H7 (cell line): ENCODE measurements at places on chromosomes 7 and 10.

DNA sequence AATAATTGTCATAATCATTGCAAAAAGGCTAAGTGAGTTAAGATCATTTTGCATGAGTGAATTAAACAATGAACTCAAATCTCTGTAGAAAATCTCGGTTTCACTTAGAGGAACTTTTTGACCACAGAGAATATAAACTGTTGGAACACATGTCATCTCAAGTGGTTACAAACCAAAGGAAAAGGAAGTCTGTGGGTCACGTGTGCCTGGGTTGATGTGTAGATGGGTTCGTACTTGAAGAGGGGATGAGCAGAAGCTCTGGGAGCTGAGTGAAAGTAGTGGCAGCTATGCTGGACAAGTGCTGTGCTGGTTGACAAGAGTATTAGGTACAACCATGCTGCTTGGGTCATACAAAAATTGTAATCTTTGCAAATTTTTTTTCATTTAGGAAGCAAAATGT lies 35.0 kb downstream of the GLRX3 start:
- no peak for DNase-seq

- DNase-seq: no peak
Observed at GRCh38 chr10:60718886-60719285, 59.4 kb upstream of the CDK1 start.

GRCh38 chr7:151174246-151175046 lies 7.0 kb upstream of the GBX1 start:
- peak; percentile 85 for DNase-seq

GRCh38 chr7:33157311-33157710 lies 27.9 kb downstream of the BBS9 start:
- no peak for DNase-seq

DNA sequence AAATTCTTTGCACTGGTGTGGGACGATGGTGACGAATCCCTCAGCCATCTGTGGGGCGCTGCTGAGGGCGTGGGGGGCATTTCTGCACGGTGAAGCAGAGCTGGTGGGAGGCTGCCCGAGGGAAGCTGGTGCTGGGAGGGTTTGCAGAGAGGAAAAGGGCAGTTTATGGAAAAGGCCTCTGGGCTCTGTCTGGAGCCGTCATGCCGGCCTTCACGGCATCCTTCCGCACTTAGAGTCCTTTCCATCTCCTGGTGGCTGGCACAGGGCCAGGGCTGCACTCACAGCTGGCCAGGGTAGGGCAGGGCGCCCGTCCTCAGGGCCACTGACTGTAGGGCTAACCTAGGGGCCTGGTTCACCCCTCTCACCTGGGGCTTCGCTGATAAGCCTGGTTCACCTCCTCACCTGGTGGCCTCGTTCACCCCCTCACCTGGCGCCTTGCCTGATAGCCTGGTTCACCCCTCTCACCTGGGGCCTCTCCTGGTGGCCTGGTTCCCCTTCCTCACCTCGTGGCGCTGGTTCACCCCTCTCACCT lies 598 bp upstream of the AMZ1 start:
- no peak for DNase-seq

DNA sequence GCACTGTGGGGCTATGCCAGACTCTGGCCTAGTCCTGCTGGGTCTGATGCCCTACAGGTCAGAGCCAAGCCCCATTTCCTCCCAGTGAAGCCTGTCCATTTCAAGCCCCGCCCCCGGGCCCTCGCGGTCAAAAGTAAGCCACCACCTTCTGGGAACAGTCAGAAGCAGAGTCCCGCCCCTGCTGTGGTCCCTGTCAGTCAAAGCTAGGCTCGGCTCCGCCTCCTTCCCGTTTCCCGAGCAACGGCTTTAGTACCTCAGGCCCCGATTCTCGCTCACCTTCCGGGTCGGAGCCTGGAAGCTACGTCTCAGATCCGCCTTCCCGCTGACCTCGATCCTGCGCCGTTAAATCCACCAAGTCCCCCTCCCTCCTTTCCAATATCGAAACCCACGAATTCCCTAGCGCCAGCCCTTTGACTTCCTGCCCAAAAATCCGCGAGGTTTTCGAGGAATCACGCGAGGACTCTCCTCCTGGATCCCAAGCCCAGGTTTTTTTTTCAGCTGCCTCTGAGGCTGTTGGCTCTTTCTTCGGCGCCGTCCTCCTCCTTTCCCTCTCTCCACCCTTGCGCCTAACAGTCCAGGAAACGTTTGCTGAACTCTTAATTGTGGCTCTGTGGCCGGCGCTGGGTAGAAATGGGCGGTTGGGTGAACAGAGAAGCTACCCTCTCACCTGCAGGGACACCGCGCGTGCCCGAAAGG lies 11.8 kb downstream of the SFXN3 start:
- DNase-seq: peak; percentile 91

DNA sequence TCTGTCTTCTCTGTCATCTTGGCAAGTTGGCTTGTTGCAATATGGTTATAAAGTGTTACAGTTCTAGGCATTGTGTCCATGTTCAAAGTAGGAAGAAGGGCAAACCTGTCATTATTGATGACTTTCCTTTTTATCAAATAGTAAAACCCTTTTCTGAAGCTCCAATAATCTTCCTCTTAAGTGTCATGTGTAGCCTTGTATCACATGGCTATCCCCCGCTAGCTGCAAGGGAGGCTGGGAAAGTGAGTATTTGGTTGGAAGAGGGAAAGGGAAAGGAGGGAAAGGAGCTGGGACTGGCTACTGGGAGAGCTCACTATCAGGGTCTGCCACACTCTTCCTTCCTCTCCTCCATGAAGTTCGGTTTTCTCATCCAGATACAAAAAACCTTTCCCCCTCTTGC lies 45.2 kb upstream of the FAM180A start:
- no peak for DNase-seq

- DNase-seq: no peak
Observed at GRCh38 chr10:78042752-78043104, 9.1 kb downstream of the RPS24 start.

DNA sequence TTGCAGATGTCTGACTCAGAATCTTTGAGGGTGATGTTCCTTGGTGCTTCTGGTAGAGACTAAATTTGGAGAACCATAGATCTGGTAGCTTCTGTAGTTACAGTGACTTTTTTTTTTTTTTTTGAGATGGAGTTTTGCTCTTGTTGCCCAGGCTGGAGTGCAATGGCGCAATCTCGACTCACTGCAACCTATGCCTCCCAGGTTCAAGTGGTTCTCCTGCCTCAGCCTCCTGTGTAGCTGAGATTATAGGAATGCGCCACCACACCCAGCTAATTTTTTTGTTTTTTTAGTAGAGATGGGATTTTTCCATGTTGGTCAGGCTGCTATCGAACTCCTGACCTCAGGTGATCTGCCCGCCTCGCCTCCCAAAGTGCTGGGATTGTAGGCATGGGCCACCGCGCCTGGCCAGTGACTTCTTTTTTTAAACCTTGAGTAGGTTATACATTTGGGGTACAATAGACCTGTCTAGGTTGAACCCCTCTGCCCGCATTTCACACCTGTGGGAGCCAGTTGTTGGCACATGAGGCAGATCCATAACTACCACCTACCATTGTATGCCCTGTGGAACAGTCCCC lies 47.0 kb downstream of the SUFU start:
- DNase-seq: no peak

- DNase-seq: no peak
Observed at GRCh38 chr7:152886579-152887117, 127.1 kb downstream of the ACTR3B start.

GRCh38 chr7:132541656-132542055 lies 34.6 kb downstream of the PLXNA4 start:
- DNase-seq: peak; percentile 60

GRCh38 chr10:8013006-8013405 lies 41.5 kb upstream of the GATA3 start:
- no peak for DNase-seq

DNA sequence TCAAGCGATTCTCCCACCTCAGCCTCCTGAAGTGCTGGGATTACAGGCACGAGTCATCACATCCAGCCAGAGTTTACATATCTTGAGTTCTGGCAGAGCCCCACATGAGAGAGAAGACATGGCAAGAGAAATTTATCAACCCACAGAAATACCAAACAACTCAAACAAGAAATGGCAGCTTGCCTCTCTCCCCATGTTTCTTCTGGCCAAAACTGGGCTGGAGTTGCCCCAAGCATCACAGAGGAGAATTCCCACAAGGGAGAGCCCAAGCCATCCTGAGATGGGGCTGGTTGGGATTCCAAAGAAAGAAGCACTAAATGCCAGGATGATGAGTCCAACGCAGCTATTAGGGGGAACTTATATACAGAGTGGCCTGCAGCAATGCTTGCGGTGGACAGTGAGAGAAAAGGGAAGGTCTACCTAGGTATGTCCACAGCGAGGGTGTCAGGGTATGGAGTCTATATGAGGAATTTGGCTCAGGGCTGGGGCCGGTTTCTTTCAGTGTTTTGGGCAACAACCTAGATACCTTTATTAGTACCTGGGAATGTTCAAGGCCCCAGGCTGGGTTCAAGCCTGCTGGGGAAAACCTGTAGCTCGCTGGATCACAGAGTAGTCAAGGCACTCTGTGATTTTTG lies 14.5 kb upstream of the PAX4 start:
- DNase-seq: no peak

- no peak for DNase-seq
Observed at GRCh38 chr10:1289591-1289990, 233.4 kb downstream of the WDR37 start.

DNA sequence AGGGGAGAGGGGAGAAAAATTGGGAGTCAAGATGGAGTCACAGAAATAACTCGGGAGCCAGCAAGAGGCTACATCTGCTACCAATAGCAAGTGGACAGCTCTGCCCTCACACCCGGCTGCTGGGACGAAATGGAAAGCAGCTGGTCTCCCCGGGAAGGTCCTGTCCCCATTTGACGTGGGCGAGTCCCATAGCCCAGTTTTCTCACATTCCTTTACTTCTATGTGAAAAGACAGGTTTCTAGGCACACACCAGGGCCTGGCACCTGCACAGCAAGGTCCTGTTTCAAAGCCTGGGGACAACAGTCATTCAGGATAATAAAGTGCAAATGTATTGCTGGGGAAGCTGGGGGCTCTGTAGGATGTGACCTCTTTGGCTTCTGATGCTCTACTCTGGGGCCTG lies 162.6 kb downstream of the OAT start:
- DNase-seq: no peak

GRCh38 chr7:50502001-50502684 lies 52.0 kb upstream of the FIGNL1 start:
- no peak for DNase-seq

- DNase-seq: no peak
Observed at GRCh38 chr7:156118248-156118645, 306.0 kb upstream of the SHH start.

DNA sequence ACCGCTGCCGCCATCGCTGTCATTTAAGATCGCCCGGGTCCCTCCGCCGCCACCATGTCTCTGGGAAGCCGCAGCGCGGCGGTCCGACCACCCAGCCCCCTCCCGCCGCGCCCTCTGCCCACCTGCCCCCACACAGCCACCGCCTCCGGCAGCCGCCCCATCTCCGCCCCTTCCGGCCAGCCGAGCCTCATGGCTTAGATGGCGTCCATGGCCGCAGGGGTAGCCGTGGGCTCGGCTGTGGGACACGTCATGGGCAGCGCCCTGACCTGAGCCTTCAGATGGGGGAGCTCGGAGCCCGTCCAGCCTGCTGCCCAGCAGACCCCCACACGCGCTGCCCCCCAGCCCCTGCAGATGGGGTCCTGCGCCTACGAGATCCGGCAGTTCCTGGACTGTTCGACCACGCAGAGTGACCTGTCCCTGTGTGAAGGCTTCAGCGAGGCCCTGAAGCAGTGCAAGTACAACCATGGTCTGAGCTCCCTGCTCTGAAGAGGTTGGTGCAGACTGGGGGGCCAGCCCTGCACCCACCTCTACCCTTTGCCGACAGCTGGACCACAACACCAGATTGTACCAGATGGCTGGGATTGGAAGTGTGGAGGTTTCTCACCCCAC lies 38.0 kb upstream of the TARP start:
- DNase-seq: peak; percentile 74

DNA sequence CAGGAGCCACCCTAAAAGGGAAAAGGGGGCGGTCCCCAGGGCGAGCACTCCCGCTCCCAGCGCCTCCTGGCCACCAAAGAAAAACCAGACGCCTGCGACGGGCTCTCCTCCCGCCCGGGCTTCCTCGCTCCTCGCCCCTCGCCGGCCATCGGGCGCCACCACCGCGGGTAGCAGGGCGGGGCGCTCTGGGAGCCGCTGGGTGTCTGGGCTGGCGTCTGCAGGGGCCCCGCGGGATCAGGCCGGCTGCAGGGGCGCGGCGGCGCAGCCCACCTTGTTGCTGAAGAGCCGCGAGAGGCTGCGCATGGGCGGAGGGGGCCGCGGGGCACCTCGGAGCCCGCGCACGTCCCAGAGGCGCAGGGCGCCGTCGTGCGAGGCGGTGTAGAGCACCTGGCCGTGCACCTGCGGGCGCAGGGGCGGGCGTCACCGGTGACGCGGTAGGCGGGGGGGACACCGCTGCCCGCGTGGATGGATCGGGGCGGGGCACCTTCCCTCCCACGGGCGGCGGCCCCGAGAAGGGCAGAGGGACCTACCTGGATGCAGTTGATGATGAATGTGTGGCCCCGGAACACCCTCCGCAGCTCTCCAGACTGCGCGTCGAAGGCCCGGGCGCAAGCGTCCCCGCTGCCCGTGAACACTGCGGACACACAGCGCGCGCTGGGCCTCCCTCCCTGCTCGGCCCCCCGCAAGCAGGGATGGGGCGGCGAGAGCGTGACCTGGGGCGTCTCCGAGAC lies 28.3 kb downstream of the WDR86 start:
- peak; percentile 98 for DNase-seq

- no peak for DNase-seq
Observed at GRCh38 chr7:100342765-100343164, 15.2 kb upstream of the PILRB start.

GRCh38 chr7:155410431-155410830 lies 47.5 kb upstream of the EN2 start:
- no peak for DNase-seq

DNA sequence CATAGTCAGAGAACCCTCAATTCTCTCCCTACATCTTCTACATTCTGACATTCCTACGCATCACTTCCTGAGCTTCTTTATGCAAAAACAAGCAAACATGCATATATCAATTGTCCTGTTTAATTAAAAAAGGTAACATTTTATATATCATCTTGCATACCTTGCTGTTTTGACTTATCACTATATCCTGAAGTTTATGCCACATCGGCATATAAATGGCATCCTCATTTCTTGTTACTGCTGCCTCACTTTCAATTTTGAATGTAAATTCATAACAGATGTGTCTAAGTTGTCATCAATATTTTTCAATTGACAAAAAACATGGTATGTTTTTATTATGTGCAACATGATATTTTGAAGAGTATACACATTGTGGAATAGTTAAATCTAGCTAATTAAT lies 377.3 kb upstream of the STEAP1 start:
- no peak for DNase-seq

GRCh38 chr7:40239755-40240303 lies 105.0 kb downstream of the SUGCT start:
- no peak for DNase-seq

DNA sequence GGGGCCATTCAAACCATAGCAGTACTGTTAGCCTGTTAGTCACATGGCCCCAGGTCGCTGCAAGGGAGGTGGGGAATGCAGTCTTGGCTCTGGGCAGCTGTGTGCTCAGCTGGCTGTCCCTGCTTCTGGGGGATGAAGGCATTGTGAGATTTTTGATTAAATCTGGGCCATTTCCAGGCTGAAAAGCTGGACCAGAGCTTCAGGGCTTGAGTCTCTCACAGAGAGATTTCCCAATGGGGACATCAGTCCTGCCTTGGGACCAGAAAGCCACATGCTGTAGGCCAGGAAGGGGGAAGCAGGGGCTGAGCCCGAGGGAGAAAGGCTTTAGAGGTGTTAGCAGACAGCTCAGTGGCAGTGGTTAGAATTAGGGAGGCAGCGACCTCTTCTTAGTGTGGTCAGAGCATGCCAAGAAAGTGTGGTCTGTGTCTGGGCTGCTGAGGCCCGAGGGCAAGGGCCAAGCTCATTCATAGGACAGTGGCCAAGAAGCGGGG lies 33.6 kb downstream of the PALD1 start:
- peak; percentile 45 for DNase-seq

GRCh38 chr10:131233611-131234258 lies 77.8 kb downstream of the TCERG1L start:
- DNase-seq: peak; percentile 67
